Activated CD4-positive, alpha-beta T cell treated with anti-CD3 and anti-CD28 coated beads for 48 hours (primary cell): ENCODE measurements at places on chromosomes 7 and 10.

DNA sequence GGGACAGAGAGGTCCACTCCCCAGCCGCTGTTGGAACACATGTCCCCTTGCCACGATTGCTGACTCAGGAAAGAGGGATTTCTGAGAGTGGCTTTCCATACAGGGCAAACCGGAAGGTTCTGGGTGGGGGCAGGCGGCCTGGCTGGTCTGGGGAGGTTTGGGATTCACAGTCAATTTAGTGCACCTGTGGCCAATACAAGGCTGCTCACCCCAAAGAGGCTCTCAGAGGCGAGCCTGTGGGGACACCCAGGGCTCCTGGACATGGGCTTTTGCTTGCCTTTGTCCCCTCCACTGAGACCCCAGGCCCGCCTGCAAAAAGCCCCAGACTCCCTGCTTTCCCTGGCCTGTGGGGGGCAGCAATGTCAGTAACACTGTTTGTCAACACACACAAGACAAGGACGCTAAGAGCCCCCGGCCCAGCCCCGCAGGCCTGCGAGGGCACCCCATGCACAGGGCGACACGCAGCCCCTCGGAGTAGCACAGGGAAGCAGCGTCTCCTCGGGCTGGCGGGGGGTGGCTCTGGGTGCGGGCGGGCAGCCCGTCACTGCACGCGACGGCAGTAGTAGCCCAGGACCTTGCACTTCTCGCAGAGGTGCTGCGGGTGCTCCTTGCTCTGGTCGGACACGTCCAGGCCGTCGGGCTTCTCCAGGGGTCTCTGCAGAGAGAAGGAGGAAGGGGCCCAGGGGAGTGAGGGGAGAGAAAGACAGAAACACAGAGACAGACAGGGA is 38.7 kb downstream of the PPIF start:
- DNase-seq: peak; percentile 1

GRCh38 chr10:21860718-21861117 is 142.8 kb downstream of the DNAJC1 start:
- DNase-seq: no peak

DNA sequence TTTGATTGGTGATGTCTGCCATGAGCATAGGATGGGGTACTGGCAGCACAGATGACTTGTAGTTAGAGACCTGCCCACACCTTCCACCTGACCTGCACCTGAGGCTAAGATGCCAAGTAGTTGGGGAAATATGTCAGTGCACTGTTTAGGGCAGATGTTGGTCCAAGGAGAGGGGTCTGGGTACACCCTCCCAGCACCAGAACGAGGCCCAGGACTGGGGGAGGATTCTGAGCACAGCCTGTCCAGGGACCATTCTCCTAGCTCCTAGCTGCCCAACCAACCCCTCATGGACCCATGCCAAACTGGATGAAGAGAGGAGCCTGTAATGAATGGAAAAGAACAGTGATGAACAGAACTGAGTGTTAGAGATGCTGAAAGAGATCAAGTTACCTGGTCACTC is 28.0 kb downstream of the FRMPD2 start:
- no peak for DNase-seq

- no peak for DNase-seq
Observed at GRCh38 chr10:132164761-132165278, 21.9 kb upstream of the DPYSL4 start.

DNA sequence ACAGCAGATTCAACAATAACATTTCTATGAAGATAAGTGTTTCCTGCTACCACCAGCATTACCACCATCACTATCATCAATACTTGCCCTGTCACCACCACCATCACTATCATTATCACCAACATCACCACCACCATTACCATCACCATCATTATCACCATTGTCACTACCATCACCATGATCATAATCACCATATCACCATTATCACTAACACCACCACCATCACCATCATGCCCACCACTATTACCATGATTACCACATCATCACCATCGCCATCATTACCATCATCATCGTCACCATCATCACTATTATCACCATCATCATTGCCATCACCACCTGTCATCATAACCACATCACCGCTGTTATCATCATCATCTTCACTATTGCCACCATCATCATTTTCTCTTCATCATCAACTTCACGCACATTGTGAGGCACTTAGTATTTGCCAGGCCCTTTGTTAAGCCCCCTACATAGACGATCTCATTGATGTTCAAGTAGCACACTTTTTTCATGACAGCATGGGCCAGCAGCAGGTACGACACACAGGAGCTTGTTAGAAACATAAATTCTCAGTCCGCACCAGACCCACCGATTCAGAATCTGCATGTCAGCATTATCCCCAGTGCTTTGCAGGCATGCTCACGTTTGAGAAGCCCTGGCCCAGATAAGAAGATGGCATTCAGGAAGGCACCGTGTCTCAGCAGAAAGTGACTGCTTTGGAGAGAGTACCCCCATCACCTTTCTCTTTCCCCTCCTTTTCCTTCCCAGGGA is 161.1 kb downstream of the ADAM12 start:
- no peak for DNase-seq

GRCh38 chr7:27174874-27175625 is 930 bp upstream of the HOXA10 start:
- DNase-seq: no peak

DNA sequence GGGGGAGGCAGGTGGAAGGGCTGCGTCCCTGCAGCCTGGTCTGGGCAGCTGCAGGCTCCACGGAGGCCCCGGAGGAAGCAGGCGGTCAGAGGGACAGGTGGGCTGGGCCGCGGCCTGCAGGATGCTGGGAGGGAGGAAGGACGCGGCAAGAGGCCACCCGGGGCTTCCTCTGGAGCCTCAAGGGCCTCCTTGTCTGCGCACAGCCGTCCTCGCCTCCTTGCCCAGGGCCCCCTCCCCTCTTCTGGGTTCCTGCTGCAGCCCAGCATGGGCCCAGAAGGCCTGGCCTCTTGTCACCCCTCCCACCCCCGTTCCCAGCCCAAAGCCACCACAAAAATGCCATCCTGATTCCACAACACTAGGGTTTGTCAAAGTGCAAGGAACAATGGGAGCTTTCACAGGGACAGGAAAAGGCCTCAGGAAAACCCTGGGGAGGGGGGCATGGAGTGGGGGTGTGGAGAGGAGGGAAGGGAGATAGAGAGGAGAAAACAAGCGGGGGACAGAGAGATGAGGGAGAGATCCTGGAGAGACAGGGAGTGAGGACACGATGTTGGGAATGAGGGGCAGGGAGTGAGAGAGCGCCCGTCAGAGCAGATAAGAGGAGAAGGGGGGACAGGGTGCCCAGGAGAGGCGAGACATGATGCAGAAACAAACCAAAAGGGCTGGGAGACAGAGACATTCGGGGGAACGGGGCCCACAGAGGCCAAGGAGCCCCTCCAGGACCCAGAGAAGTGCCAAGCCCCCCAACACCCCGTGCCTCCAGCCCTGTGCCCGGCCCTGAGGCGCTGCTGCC is 41.8 kb downstream of the ZCCHC24 start:
- DNase-seq: no peak

DNA sequence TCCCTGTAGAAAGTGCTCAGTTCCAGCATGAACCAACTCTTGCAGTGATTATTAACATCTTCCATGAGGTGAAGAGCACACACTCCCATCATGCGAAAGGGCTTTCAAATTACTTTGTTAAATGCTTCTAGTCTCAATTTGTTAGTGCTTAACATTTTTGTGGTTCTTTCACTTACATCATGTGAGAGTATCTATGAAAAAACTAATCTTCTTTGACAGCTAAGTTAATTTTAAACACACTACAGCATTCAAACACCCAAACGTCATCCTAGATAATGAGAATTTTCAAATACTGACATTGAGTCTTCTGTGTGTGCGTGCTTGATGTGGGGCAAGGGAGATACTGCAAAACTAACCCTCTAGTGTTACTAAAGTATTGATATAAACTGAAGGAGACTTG is 84.8 kb downstream of the ETV1 start:
- DNase-seq: no peak

DNA sequence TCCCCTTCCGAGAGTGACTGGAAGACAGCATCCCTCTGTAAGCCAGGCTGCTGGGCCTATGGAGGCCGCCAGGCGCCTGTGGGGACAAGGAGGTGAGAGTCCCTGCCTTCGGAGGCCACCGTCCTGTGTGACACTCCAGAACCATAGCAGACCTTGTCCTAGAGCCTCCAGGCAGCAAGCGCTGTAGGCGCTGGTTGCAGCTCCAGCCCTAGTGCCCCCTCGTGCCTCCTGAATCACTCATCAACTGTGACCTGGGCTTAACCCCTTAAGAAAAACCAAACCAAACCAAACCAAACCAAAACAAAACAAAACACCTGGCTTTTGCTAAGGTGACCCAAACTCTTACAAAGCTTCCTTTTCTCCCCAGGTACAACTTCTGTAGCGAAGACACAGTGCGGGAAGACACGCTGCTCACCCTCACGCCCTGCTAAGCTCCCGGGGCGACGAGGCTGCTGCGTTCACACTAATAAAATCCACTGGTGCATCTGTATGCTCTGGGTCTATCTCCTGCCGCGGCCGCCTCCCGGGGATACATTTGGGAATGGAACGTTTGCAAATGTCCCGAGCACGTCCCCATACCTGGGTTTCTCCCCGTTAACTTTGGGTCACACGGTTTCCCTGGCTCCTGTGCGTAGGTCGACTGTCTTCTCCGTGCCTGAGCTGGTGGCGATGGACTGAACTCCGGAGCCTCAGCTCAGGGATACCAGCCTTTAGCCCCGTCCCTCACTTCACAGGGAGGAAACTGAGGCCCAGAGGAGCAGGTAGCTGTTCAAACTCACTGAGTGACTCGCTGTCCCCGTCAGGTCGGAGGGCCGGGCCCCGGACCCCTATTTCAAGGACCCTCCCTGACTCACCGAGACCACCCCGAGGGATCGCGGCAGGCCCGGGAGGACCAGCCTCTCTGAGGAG is 11.8 kb upstream of the PNLIPRP2 start:
- DNase-seq: no peak

DNA sequence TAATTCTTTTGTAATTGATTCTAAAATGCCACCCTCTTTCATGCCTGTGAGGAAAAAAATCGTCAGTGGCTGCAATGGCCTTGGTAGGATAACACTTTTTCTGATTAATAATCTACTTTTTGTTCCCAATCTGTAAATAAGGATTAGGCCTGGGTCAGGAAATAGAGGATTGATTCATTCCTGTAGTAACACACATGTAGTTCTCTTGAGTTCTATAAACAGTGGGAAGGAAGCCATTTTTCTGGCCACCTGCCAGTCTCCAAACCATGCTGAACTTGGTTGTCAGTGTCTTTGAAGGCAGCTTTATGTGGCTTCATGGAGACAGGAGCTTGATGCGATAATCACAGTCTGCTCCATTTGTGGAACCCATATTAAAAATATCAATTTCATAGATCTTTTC is 169.3 kb upstream of the NFE2L3 start:
- DNase-seq: no peak

DNA sequence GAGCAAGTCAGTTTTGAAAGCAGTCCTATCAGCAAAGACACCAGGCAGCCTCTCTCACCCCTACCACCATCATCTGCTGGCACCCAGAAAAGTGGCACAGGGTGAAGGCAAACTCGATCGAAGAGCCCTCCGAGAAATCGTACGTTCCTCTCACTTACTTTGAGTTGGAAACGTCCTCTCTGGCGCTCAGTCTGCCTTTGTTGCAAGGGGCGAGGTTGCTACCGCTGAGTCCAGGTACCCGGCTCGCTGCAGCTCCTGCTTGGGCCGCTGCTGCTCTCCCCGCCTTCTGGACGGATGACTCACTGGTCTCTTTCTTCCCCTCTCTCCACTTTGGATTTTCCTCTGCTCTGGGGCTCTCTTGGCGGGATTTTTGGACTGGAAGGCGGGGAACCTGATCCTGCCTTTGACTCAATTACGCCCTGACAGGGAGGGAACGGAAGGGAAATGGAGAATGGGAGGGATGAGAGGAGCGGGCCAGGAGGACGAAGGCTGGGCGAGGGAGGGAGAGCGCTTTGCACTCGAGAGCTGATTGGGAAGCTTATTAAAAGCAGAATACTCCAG is at the start of gene PTN:
Gene PTN (minus strand): TSS at position 453 of the 561 bp plus-strand sequence. CDS start 88,760 bp downstream, outside the sequence.
- no peak for DNase-seq

- peak; percentile 91 for DNase-seq
Observed at GRCh38 chr7:27740449-27741086, 606 bp downstream of the TAX1BP1 start.

GRCh38 chr10:90847436-90847835 is 10.4 kb downstream of the HTR7 start:
- DNase-seq: no peak

- DNase-seq: no peak
Observed at GRCh38 chr10:77297393-77297739, 340.2 kb downstream of the KCNMA1 start.

DNA sequence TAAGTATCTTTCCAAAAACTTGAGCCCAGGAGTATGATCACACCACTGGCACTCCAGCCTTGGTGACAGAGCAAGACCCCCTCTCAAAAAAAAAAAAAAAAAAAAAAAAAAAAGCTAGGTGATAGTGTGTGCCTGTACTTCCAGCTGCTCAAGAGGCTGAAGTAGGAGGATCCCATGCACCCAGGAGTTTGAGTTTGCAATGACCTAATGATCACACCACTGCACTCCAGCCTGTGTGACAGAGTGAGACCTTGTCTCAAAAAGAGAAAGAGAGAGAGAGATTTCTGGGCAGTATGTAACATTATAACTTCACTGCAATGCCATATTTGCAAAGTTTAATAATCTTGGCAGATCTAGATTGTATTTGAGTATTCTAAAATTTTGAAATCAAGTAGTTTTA is 47.6 kb downstream of the AKAP9 start:
- DNase-seq: no peak

- no peak for DNase-seq
Observed at GRCh38 chr10:117136391-117136975, 1.6 kb downstream of the VAX1 start.

DNA sequence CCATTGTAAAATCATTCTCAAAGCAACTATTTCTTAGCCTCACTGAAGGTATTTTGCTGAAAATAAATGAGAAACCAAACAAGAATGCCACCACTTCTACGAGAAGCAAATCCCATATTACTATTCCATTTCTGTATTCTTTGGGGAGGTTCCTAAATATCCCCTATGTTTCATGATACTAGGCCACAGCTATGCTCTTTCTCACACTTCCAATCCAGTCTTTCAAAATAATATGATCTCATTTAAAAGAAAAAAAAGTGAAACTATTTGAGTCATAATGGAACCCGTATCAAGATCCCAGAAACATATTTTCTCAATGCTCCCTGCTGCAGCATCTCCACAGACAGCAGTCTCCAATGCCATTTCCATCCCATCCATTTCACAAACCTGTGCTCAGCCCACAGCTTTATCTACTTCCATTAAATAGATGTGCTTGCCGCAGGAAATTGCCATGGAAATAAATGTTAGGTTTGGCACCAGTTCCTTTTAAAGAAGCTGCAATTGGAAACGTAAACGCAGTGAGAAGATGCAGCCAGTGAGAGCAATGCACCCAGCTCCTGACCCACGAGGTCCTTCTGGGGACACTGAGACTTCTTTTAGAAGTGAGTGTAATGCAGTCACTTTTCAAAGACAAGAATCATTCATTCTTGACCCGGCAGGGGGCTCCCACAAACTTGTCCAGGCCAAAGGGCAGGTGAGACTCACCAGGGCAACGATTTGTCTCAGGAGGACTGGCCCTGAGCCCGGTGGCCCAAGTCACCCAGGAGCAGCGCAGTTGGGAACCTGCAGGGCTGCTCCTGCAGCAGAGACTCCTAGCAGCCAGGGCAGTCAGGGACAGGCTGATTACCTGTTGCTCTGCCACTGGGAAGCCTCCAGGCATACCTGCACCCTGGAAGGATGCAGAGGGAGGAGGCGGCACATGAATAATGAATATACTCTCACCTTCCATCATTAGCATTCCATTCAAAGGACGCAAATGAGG is 99.6 kb downstream of the C10orf90 start:
- DNase-seq: no peak

GRCh38 chr7:82335001-82335400 is 108.6 kb downstream of the CACNA2D1 start:
- no peak for DNase-seq
